Naive thymus-derived CD4-positive, alpha-beta T cell (primary cell): ENCODE measurements at places on chromosomes 2 and 18. TPM values are rescaled to one million over a fixed set of nuclear protein-coding genes. Genes with fewer than 3 reads are reported as not detected.

Gene MTHFD2
- total RNA-seq, result 25.1 TPM

Gene ARHGAP25
- 103 TPM for total RNA-seq

Gene CARF
- total RNA-seq, result 27.9 TPM

Gene NMUR1
- total RNA-seq, result not detected

Gene CCDC93
- 47.9 TPM for total RNA-seq

Gene PAIP2B
- 12.8 TPM for total RNA-seq

Gene KCNF1
- total RNA-seq, result not detected

Gene PIEZO2
- total RNA-seq, result not detected

Gene ONECUT2
- not detected for total RNA-seq

Gene PTPRN
- not detected for total RNA-seq

Gene HOXD9
- total RNA-seq, result not detected

Gene MSTN
- total RNA-seq, result 0.29 TPM

Gene STAT4
- total RNA-seq, result 114 TPM

Gene PAX3
- not detected for total RNA-seq

Gene EFR3B
- not detected for total RNA-seq

Gene PRSS56
- not detected in 2 replicates for total RNA-seq

Gene SERPINB3
- not detected for total RNA-seq

Gene IL1A
- total RNA-seq, result 1.6 TPM

Gene FAM110C
- total RNA-seq, result not detected

Gene DGKD
- 213 TPM for total RNA-seq

Gene SERPINB2
- total RNA-seq, result 3.6 TPM

Gene ATP6V1B1
- total RNA-seq, result not detected

Gene IL1B
- total RNA-seq, result 0.17 TPM in 1 of 2 replicates, not detected in the other

Gene GAREM1
- not detected in 2 replicates for total RNA-seq
